ENCODE measurements at places on chromosomes 5 and 9.

- DNase-seq = no peak
Observed at GRCh38 chr5:83645936-83646335, 74.7 kb downstream of the HAPLN1 start.

DNA sequence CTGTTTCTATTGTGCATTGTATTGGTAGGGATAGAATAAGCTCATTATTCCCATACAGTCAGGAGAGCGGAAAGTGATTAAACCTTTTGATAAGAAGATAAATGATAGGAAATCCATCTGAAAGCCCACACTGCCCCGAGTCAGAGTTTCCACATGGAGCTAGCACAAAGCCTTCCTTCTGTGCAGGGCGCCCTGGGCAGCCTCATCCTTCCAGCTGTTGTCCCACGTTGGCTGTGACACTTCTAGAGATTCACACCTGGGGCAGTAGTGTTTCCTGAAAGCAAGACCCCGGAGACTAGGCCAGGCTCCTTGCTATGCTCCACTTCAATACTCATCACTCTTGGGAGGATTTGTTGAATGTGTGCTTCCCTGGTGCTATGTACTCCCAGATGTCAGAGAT, 172.4 kb downstream of the SEMA6A start:
- no peak for DNase-seq

GRCh38 chr9:18710065-18710464, 236.1 kb downstream of the ADAMTSL1 start:
- no peak for DNase-seq

GRCh38 chr5:112289465-112289864, 129.6 kb downstream of the EPB41L4A start:
- no peak for DNase-seq

DNA sequence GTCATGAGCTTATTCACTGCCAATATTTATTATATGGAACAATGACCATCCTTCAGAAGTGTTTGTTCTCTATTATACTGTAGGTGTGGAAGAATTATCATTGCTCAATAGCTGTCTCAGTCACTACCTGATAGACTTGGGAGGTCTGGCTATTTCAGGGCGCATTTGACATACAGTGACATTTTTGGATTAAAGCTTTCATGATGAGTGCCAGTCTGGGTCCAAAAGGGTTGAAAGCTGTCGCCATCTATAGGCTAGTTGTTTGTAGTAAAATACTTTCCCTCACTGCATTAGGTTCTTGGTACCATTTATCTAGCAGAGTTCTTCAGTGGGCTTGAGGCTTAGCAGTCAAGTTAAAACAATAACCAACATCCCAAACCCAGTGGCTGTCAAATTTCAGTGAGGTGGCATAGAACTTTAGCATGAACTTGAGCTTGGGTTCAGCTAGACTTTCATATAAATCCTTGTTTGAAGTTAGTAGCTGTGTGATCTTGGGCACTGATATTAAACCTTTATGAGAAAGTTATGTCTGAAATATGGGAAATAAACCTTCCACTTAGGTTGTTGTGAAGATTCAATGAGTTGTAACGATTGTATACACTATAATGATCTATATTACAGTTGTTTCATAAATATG, 110.5 kb upstream of the CDKN2B start:
- peak; percentile 39 for DNase-seq

Measured in NCI-H1694 treated with DMSO at 0.1 percent for 48 hours (cell line).